Activated T-helper 17 cell treated with anti-CD3 and anti-CD28 coated beads, Interleukin-2, amount 50 U/mL, for 72 hours (primary cell): ENCODE measurements at places on chromosomes 4 and X.

- no peak overlapping the region for H3K27ac ChIP-seq
- no peaks in the 10 kb centered on the region for H3K4me1 ChIP-seq
- H3K27me3 ChIP-seq = no peaks in the 10 kb centered on the region
- H3K4me3 ChIP-seq = no peak overlapping the region
Observed at GRCh38 chr4:169724260-169724659, 33.5 kb downstream of the HPF1 start.

- no peak overlapping the region for H3K4me3 ChIP-seq
- H3K4me1 ChIP-seq = no peaks in the 10 kb centered on the region
- no peaks in the 10 kb centered on the region for H3K36me3 ChIP-seq
- no peaks in the 10 kb centered on the region for H3K27me3 ChIP-seq
- ATAC-seq = no peak
Observed at GRCh38 chr4:126358041-126358440, 1043.3 kb downstream of the FAT4 start.

DNA sequence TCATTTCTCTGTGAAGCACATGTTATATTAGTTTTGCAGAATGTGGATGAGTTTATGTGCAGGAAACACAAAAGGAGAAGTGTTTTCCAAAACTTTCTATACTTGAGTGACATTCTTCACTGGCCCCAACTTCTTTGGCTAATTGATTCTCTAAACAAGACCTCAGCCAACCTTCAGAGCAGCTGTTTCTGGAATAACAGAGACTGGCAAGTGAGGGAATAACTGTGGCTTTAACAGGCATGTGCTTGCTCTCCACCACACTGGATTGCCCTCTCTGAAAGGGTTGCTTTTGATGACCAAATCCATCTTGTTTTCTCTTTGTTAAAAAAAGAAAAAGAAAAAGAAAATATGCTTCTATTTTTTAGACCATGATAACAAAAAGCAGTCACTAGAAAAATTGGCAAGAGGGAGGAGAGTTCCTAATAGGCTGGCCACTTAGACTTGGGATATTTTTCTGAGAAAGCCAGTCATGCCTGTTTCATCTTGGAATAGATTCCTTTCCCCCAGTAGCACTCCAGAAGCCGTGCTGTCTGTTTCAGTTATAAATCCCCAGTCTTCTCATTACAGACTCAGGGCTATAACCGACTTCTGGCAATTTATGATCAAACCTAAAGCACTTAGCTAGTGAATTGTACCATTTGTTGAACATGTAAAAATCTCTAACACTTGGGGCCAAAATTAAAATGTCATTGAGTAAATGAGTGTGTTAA, 295.0 kb upstream of the NR3C2 start:
- H3K27ac ChIP-seq = no peak overlapping the region
- peaks cover 4% of the 10 kb centered on the region for H3K27me3 ChIP-seq
- H3K4me1 ChIP-seq = no peaks in the 10 kb centered on the region
- ATAC-seq = no peak
- H3K36me3 ChIP-seq = no peaks in the 10 kb centered on the region

GRCh38 chrX:42107495-42108488, 184.4 kb upstream of the CASK start:
- no peaks in the 10 kb centered on the region for H3K27me3 ChIP-seq
- peak; percentile 97 for ATAC-seq
- peak overlapping the region; percentile 58 for H3K4me3 ChIP-seq
- peaks cover 9% of the 10 kb centered on the region for H3K4me1 ChIP-seq

GRCh38 chrX:107025545-107025944, 25.5 kb upstream of the MORC4 start:
- no peaks in the 10 kb centered on the region for H3K4me1 ChIP-seq
- no peak overlapping the region for H3K27ac ChIP-seq
- peaks cover 2% of the 10 kb centered on the region for H3K27me3 ChIP-seq
- H3K36me3 ChIP-seq = no peaks in the 10 kb centered on the region
- H3K4me3 ChIP-seq = no peak overlapping the region

DNA sequence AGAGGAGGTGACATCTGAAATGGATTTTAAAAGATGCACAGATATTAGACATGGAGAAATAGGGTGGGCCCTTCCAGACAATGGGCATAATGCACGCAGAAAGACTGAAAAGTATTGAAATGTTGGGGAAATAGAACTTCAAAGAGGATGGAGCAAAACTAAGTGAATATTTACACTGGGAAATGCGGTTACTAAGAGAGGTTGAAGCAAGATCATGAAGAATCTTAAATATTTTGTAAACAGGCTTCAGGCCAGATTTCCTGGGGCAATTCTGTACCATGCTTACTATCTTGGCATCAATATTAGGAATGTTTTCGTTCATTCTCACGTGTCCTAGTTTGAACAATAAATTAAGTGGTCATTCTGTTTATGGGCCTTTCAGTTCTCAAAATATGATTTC, 216.3 kb downstream of the ADAMTS3 start:
- no peak for ATAC-seq
- H3K36me3 ChIP-seq = no peaks in the 10 kb centered on the region
- no peaks in the 10 kb centered on the region for H3K27me3 ChIP-seq
- no peak overlapping the region for H3K4me3 ChIP-seq

DNA sequence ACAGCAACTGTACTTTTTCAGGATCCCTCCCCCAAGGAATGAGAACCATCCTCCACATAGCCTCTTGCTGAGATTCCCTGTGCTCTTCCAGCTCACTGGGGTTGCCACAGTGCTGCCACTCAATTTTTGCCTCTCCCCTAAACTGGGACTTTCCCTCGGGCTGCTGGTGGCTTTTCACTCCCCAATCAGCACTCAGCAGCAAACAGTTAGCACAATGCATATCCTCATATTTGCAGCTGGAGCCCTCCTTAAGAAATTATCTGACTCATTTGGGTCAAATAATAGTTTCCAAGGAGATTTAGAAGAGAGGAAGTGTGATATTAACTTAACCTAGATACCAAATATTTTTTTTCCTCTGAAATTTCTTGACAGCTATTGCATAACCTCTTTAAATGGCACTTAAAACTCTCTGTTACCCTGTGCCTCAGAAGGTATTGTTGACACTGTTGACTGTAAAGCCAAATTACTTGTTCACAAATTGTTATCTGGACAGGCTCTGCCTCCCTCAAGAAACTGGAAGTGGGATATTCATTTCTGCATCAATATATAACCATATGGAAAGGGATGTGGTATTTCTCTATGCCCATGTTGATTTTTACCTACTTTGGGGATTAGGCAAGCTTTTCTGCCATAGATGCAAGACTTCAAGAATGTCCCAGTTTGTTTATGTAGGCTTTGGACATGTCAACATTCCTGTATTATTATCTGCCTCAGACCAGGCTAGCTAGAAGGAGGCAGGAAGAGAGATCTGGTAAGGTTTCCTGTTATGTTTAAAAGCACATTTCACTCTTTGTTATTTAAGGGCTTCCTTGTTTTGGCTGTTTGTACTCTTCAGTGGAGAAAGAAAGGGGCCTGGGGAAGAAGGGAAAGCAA, 58.0 kb downstream of the SEPTIN11 start:
- peak; percentile 53 for ATAC-seq
- H3K36me3 ChIP-seq = peaks cover 12% of the 10 kb centered on the region
- peak overlapping the region; percentile 23 for H3K4me3 ChIP-seq
- peaks cover 46% of the 10 kb centered on the region for H3K4me1 ChIP-seq
- H3K27me3 ChIP-seq = no peaks in the 10 kb centered on the region

DNA sequence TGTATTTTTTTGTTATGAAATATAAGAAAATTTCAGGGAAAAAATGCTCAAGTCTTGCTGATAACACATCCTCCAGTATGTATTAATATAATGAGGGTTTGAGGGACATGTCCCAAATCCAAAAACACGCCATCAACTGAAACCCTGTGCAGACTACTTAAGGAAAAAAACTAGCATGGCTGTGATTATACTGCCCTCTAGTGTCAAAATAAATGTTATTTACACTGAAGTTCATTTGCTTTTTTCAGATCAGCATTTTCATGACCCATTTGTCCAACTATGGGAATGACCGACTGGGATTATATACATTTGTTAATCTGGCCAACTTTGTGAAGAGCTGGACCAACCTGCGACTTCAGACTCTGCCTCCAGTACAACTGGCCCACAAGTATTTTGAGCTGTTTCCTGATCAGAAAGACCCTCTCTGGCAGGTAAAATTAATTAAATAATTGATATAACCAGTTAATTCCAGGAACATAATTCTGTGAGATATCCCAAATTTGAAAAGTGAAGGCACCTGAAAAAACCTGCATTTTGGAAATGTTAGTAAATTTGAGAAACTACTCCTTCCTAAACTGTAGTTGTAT, 128.5 kb downstream of the PRSS12 start:
- no peaks in the 10 kb centered on the region for H3K27me3 ChIP-seq
- ATAC-seq = no peak
- no peak overlapping the region for H3K4me3 ChIP-seq
- no peaks in the 10 kb centered on the region for H3K36me3 ChIP-seq
- no peak overlapping the region for H3K27ac ChIP-seq

DNA sequence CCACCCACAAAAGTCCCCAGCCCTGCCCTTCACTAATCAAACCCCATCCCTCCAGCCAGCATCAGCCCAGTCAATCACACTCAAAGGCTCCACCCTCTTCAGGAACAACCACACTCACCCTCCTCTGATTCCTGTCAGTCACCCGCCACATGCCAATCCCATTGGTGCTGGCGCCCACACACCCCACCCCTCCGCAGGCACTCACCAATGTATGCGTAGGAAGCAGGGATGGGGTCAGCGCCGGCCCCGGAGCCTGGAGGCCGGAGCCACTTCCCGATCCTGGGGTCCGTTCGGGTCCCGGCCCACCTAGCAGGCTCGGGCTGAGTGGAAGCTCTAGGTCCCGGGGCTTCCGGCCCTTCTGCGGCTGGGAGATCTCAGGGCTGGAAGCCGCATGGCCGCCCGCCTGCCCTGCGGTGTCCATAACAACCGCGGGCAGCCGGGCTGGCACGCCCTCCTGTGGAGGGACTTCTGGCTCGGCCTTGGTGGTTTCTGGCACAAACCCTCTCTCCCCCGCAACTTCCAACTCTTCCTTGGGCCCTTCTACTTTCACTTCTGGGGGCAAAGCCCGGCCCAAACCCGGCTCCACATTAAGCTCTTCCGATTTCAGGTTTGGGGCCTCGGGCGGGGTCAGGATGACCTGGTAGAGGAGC, 7.9 kb upstream of the CFP start:
- peak overlapping the region; percentile 42 for H3K4me3 ChIP-seq
- peaks cover 5% of the 10 kb centered on the region for H3K36me3 ChIP-seq
- ATAC-seq = peak; percentile 55
- H3K4me1 ChIP-seq = peaks cover 10% of the 10 kb centered on the region
- H3K27ac ChIP-seq = peak overlapping the region; percentile 34
- no peaks in the 10 kb centered on the region for H3K27me3 ChIP-seq

- H3K27me3 ChIP-seq = peaks cover 25% of the 10 kb centered on the region
- H3K36me3 ChIP-seq = no peaks in the 10 kb centered on the region
- no peak overlapping the region for H3K4me3 ChIP-seq
Observed at GRCh38 chr4:164383358-164384220, 370.3 kb upstream of the SMIM31 start.

DNA sequence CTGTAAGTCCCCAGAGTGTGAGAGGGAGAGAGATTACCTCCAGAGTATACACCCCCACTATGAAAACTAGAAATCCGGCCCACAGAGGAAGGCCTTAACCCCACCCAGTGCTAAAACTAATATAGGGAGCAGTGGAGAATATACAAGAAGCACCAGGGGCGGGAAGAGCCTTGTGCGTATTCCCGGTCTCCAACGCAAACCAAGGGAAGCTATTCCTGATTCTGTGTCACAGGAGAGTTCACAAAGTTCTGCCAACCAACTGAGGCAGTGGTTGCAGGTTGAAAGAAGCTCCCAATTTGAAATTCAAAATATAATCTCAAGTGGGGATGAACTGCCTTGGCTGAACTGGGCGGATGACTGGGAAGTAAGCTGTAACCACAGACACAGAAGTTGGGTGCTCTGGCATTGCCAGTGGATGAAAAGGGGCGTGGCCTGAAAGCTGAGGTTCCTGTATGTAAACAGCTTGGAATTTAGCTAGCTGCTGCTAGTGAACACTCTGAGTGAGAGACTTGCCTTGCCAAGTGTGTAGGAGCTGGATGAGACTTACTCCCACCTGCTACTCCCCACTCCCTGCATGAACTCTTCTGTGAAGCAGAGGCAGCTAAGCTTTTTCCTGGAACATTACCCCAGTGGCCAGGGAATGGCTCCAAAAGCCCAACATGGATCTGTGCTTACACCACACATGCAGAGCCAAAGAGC, 32.7 kb downstream of the ELF2 start:
- no peak overlapping the region for H3K4me3 ChIP-seq
- H3K27ac ChIP-seq = no peak overlapping the region
- no peak for ATAC-seq
- H3K36me3 ChIP-seq = no peaks in the 10 kb centered on the region
- H3K27me3 ChIP-seq = no peaks in the 10 kb centered on the region
- peaks cover 19% of the 10 kb centered on the region for H3K4me1 ChIP-seq

DNA sequence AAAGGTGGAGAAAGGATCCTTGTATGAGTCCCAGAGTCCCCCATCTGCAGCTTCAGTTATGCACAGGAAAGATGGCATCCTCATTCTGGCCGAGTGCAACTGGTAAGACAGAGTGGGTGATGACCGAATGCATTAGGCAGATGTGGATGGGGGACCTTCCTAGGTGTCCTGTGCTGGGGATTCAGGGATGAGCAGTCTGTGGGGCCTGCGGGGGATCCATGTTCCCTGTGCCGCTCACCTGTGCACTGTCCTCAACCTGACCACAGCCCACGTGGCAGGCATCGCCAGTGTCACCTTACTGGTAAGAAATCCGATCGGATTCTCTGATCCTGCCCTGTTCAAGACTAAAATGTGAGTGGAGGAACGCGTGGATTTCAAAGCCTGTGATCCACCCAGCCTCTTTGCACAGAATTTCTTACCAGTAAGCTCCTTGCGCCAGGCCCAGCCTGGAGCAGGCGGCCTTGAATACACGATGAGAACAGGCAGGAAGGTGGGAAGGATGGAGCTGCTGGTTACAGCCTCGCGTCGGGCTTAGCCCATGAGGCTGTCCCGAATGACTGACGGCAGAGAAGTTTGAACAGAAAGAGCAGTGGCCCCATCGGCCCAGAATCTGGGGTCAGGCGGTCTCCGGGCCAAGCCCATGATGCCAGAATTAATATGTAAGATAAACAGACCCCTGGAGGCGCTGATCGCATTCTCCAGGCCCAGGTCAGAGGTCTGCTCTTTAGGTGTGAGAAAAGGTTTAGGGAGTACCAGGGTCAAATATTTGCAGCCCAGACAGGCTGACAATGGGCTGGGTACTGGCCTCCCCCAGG, 56.5 kb downstream of the CPZ start:
- no peak for ATAC-seq
- no peaks in the 10 kb centered on the region for H3K36me3 ChIP-seq
- H3K4me3 ChIP-seq = no peak overlapping the region
- no peak overlapping the region for H3K27ac ChIP-seq
- H3K4me1 ChIP-seq = no peaks in the 10 kb centered on the region
